Cortex of kidney (tissue), 1 donor: ENCODE measurements at places on chromosomes 2 and 18.

DNA sequence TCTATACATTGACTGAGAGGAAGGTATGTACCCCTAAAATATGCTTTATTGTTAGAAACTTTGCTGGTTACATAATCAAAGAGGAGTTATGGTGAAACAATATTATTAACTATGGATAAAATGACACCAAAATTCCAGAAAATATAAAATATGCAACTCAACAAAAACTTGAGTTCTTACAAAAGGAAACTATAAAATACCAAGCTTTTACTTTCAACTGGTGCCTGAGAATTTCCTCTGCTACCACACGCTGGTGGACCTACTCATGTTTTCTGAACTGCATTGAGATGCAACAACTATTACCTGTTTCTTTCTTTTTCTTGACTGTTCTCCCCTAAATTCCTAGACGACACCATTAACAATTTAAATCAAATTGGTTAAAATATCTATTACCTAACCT is 8.2 kb upstream of the NFE2L2 start:
- DNase-seq: no peak

- no peak for DNase-seq
Measured at GRCh38 chr2:37468170-37468569, 123.7 kb downstream of the QPCT start.

- DNase-seq: no peak
Measured at GRCh38 chr18:58009166-58009565, 34.9 kb upstream of the NEDD4L start.

- DNase-seq: no peak
Measured at GRCh38 chr2:96175951-96176350, 30.7 kb upstream of the DUSP2 start.

DNA sequence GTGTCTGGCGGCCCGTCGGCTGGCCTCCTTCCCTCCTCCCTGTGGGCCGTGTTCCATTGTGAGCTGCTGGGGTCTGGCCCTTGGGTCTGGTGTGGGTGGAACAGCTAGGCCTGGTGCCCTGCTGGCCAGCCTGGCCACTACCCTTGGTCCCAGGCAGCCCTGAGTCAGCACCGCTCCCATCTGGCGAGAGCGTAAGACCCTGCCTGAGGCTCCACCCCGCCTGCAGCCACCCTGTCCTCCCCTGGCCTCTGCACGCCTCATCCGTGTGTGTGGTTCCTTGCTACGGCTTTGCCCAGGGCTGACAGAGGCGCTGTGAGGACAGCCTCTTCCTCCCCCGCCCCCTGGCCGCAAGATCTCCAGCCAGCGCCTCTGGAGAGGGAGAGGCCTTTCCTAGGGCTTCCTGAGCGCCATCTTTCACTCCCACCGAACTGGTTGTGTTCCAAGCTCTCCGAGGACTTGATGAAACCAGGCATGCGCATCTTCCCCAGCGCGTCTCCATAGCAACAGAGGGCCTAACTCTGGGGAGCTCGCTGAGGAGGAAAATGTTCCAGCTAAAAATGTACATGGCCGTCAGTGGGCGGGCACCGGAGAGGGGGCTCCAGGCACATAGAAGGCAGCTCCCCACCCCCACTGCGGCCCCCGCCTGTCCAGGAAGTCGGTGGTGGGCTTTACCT is 83.0 kb downstream of the STPG4 start:
- no peak for DNase-seq

- DNase-seq: no peak
Measured at GRCh38 chr2:161166538-161167409, 6.5 kb downstream of the TANK start.

- DNase-seq: no peak
Measured at GRCh38 chr2:10336283-10336682, 33.6 kb downstream of the HPCAL1 start.

DNA sequence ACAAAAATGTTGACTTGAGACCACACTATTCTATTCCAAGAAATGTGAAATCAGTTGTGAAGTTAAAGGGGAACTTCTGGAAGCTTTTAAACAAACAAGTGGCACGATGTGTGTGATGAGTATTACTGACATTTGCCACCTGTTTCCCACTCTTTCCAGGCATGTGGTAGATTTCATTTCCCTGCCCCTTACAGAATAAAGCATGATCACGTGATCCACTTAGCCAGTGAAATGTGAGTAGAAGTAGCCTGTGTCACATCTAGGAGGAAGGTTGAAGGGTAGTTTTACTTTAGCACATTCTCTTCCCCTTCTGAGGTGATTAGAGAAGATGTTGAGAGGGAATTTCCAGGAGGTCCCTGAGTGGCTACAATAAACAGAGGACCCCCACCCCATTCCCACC is 3.8 kb downstream of the COL4A4 start:
- DNase-seq: no peak

DNA sequence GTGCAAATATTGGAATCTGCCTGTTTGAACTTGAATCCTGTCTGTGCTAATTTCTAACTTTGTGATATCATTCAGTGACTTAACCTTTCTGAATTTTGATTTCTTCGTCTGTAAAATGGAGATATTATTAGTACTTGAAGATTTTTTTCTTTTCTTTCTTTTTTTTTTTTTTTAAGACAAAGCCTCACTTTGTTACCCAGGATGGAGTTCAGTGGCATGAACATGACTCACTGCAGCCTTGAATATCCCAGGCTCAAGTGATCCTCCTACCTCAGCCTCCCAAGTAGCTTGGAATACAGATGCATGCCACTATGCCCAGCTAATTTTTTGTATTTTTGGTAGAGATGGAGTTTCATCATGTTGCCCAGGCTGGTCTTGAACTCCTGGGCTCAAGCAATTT is 28.3 kb downstream of the ACTR3 start:
- no peak for DNase-seq

DNA sequence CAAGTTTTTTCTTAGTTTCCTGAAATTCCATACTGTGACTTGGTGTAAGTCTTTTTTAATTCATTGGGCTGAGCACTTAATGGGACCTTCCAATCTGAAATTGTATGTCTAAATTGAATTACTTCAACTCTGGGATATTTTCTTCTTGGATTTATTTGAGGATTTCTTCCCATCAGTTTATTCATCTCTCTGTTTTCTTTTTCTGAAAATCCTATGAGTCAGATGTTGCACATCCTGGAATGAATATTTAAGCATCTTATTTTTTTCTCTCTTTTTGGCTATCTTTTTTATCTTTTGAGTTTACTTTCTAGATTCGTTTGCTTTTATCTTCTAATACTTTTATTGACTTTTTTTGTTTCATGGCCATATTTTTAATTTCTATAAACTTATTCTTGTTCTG is 55.4 kb upstream of the ACYP2 start:
- no peak for DNase-seq

- DNase-seq: no peak
Measured at GRCh38 chr2:32877587-32878510, 68.9 kb upstream of the LTBP1 start.
